ENCODE measurements at places on chromosomes 1 and 21.

DNA sequence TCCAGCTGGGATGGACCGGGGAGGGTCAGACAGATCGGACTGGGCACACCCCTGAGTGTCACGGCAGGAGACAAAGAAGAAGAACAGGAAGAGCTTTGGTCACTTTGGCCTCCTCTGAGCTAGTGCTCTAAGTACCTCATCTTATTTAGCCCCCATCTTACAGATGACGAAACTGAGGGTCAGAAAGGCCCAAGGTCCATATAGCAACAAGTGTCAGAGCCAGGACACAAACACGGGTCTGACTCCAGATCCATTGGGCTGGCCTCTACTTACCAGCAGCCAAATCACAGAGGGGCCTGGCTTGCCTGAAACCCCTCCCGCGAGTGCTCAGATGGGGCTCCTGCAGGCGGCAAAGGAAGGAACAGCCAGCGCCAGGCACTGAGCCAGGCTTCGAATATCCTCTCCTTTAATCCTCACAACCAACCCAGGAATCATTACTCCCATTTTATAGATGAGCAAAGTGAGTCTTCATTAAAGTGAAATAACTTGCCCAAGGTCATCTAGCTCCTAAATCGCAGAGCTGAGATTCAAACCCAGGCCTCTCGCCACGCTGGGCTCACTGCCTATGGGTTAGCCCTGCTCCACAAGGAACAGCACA, 25.7 kb upstream of the SELENON start:
- DNase-seq: no peak

GRCh38 chr21:27700974-27701614, 734.2 kb upstream of the ADAMTS5 start:
- no peak for DNase-seq

DNA sequence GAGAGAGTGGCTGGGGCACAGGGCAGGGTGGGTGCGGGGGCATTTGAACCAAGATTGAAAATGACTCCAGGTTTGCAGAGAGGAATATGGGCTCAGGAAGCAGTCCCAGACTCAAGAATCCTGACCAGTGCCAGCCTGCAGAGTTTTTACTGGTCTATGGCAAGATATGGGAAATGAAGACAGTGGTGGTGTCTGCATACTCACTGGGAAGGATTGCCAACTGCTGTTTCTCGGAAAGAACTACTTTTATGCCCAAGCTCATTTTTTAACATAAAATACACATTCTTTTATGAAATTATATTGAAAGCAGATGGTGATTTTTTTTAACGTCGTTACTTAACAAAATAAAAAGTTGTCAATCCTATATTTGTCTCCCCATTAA, 401.8 kb downstream of the CAMTA1 start:
- DNase-seq: no peak

DNA sequence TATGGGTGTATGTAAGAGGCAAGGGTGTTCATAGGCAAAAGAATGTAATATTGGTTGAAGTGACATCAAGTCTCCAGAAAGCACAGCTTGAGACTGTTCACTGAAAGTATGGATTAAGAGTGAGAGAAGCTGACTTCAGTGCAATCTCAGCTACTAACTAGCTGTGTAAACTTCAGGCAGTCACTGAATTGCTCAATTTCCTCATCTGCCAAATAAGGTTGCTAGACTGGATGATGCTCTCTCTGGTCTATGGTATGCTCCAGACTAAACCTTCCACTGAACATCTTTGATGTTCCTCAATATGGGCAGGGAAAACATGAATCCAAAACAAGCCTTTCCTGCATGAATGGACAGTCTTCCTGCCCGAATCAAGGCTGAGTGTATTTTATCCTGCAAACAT, 111.8 kb upstream of the USH2A start:
- DNase-seq: no peak

Measured in NCI-H2227 treated with DMSO at 0.1 percent for 48 hours (cell line).